Stimulated activated naive CD4-positive, alpha-beta T cell (primary cell): ENCODE measurements at places on chromosomes 16 and 17.

DNA sequence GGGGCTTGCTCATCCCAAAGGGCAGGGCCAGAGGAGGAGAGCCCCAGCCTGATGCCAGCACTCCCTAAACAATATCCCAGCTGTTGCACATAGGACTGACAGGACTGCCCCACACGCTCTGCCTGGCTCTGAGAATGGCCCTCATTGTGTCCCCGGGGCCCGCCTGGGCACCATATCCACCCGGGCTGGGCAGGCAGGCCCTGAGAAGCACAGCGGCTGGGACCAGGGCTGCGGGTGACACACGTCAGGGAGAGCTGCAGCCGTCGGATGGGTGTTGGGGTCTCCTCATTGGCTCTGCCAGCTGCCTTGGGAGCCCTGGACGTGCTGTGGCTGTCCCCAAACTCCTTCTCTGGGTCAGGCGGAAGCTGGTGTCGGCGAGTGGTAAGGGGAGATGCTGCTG lies 4.2 kb downstream of the BCAR1 start:
- DNase-seq = no peak

DNA sequence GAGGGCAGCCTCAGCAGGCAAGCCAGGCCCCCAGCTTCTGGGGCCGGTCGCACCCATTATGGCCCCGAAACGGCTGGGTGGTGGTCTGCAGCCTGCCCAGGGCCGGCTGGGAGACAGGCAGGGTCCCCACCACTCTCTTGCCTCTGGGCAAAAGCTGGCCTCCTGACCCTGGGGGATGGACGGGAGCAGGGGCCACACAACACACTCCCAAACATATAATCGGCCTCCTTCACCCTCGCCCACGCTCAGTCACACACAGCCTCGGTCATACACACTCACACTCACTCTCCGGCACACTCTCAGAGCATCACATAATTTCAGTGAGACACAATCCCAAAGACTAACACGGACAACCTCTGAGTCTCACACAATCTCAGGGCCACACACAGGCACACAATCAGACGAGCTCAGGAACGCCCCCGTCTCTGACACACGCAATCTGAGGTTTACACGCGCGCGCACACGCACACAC lies 589 bp downstream of the PEMT start:
- DNase-seq = no peak

DNA sequence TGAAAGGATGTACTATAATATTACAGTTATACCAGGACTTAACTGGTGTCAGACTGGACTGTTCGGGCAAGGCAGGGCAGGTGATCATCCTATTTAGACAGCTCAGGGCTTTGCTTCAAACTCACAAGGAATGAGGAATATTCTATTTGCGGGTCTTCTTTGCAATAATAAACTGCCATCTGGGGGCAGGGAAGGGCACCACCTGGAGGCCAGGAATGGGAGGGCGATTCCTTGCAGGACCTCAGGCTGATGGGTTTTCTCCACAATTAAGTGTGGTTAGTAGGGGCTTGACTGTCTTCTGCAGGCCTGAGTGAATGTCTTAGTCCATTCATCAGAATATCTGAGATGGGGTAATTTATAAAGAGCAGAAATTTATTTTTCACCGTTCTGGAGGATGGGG lies 424.1 kb downstream of the CA10 start:
- DNase-seq = no peak

- DNase-seq = no peak
These were observed 17.6 kb downstream of the ATPAF2 start for GRCh38 chr17:18021372-18021771.

DNA sequence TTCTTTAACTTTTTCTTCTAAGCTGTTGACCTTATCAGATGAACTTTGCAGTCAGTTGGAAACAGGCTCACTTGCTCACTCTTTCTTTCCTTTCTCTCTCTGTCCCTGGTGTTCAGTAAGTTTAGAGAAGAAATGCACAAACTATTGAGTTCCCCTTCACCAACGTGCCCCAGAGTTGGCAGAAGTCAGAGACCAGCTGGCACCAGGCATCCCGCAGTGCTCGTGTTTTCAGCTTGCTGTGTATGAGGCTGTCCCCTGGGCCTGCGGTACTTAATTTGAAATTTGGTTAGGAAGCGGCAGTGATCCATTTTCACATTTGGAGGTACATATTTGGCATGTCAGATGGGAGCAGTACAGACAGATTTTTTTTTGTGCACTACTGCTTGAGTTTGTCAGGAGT lies 258.6 kb downstream of the SNX29 start:
- no peak for DNase-seq

DNA sequence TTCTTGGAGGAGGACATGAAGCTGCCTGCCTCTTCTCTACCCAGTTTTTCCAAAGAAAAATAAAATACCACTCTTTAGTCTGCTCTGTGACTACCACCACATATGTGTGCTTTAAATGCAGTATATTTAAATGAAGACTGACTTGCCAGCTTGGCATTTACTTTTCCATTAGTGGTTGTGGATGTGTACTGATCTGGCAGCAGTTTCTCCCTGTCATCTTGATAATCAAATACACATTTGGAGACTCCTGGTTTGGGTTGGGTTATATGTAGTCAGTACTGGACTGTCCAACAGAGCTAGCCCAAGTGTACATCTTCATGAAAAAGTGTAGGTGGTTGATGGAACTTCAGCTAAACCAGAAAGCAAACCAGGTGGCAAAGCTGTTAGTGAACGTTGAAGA lies 19.9 kb downstream of the COX10 start:
- no peak for DNase-seq

- DNase-seq = no peak
These were observed 178.7 kb downstream of the CHD9NB start for GRCh38 chr16:52874042-52874441.

- DNase-seq = peak; percentile 42
These were observed 20.4 kb upstream of the CDYL2 start for GRCh38 chr16:80824623-80825364.

DNA sequence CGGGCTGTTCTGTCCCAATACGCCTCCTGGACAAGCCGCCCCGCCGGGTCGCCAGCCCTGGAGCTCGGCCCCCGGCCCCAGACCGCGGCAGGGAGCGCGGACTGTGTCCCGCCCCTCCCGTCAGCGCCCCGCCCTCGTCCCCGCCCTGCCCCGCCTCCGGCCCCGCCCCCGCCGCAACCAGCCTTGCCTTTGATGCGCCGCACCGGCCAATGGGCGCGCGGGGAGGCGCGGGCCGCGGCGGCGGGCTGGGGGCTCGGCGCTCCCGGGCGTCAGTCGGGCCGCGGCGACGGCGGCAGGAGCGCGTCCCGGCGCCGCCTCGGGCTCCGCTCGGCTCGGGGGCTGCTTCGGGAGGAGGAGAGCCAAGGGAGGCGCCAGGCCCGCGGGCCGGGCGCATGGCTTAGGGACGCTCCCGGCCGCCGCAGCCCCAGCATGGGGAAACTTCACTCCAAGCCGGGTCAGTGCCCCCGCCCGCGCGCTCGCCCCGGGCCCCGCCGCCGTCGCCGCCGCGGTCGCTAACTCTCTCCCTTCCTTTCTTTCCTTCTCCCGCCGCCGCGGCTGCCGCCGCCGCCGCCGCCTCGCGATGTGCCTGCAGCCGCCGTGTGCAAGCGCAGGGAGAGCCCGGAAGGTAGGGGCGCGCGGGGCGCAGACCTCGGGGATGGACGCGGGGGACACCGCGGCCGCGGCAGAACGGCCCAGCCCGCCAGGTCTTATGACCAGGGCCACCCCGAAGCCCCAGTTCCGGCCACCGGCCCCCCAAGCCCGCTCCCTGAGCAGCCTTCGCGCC lies at the start of gene NKD1:
Gene NKD1, plus strand, starts transcription at position 272 of the 784 bp plus-strand sequence. Its CDS starts 158 bp downstream, at position 430.
- DNase-seq = peak; percentile 74

DNA sequence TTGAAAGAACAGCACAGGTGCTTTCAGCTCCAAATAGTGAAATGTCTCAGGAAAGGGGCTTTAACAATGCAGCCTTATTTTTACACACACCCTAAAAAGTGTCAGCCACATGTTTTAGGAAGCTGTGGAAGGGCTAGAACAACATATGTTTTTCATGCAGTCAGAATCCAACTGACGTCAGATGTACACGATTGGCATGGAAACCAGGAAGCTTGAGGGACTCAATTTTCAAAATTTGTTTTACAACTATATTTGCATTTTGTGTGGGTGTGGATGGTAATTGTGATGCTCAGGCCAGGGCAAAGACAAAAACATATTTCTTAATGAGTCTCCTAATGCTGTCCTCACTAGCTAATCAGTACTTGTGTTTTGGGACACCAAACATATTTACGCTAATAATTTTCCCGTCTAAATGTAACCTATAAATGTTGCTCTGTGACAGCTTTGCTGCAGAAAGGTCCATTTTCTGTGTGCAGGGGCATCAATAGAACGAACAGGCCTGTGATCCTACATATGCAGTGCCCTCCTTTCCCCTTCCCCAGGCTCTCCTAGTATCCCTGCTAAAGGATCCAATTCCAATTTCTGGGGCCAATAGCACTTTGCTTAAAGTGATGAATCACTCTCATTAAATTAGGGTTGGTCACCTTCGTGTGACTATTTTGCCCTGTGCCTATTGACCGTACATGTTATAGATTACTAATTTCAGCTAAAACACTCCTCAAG lies 434.0 kb upstream of the CDH5 start:
- DNase-seq = no peak

- DNase-seq = no peak
These were observed 990 bp downstream of the VWA3A start for GRCh38 chr16:22093331-22093730.

GRCh38 chr16:79533292-79533691 lies 67.2 kb downstream of the MAF start:
- DNase-seq = no peak

GRCh38 chr17:81524039-81524864 lies 3.9 kb upstream of the FSCN2 start:
- no peak for DNase-seq

DNA sequence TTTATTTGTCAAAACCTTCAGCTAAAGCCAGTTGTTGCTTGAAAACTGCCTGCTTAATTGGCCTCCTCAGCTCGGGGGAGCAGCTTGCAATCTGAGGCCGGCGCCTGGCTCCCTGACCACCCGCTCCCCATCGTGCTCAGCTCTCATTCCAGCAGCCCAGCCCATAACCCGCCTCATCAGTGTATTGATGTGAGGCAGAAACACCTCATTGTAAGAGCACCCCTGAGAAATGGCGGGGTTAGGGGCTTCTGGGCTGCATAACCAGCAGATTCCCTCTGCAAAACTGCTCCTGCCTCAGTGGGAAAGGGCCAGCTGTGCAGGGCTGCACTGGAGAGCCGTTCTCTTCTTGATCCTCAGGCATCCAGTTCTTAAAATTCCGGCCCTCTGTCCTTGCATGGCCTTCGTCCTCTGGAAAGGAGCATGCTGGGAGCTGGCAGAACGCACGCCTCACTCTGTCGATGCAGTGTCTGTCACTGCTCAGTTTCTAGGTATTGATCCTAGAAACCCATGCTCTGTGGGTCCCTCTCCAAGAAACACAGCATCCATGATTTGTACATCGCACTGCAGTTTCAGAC lies 113.8 kb upstream of the CHMP6 start:
- no peak for DNase-seq

DNA sequence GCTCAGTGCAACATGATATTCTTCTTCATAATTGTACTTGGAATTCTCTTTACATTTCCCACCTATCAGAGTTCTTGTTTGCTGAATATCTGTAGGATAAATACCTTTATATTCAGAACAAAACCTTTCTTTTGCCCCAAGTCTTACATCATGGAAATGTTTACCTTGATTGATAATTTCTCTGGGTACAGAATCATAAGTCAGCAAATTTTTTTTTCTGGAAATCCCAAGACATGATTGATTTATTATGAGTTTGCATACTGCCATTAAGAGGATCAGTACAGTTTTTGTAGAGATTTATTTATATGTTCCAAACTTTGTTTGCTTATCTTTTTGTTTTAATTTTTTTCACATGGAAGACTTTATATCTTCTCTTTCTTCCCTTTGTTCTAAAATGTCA lies 699.8 kb upstream of the KIF2B start:
- no peak for DNase-seq

DNA sequence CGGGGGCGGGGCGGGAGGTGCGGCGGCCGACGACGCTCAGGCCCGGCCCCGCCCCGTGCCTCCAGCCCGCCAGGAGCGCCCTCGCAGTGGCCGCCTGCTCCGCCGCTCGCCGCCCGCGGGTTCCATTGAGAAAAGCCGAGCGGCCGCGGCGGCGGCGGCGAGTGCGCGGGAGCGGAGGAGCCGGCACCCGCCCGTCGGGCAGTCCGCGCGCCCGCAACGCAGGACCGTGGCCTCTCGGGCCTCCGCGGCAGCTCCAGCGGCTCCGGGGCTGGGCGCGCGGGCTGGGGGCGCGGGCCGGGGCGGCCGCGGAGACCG lies at the start of gene ZFPM1:
Gene ZFPM1, plus strand, starts transcription at position 64 of the 315 bp plus-strand sequence. CDS start 359 bp downstream, outside the sequence.
- no peak for DNase-seq

DNA sequence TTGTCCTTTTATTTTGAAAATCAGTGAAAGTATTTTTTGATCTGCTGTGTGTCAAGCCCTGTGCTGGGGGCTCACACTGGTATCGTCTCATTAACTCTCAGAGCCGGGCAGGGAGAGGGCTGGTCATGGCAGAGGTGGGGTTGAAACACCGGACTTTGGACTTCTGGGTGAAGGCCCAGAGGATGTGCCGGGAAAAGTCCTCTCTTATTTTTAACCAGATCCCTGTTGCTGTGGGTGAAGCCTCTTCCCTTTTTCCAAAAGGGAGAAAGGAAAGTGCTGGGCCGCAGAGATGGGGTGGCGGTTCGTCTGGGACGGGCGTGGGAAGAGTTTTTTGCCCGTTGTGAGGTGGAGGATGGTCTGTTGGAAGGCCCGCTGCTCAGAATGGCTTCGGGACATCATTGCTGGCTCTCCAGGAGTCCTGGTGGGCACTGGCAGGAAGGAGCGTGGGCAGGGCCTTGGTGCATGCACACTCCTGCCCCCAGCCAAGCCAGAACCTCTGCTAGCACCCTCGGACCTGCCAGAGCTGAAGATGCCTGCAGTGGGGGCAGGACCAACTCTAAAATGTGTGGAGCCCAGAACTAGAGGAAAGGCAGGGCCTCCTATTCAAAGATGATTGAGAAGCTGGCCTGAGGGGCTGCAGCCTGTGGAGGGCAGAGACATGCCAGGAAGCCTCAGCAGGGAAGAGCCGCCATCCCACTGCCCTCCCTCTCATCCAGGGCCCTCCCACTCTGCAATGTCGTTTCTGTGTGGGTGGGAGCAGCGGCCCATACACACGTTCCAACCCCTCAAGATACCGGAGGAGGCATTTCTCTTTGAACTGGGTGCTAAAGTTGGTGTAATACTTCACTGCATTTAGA lies 213.2 kb downstream of the CCDC182 start:
- DNase-seq = no peak

- peak; percentile 45 for DNase-seq
These were observed 313.7 kb downstream of the SEC14L1 start for GRCh38 chr17:77454242-77455095.

GRCh38 chr17:56316604-56317003 lies 163.3 kb downstream of the ANKFN1 start:
- no peak for DNase-seq
